ENCODE measurements at places on chromosomes 12 and 14.

- H3K4me3 ChIP-seq, result no peak overlapping the region
- no peak overlapping the region for H3K27ac ChIP-seq
- H3K36me3 ChIP-seq, result peaks cover 1% of the 10 kb centered on the region
- no peaks in the 10 kb centered on the region for H3K4me1 ChIP-seq
- DNase-seq, result no peak
Observed at GRCh38 chr12:49881415-49882247, 22.1 kb downstream of the FAIM2 start.

GRCh38 chr12:101361455-101361854, 46.1 kb downstream of the ARL1 start:
- no peaks in the 10 kb centered on the region for H3K4me1 ChIP-seq
- no peak for DNase-seq
- H3K36me3 ChIP-seq, result peaks cover 44% of the 10 kb centered on the region
- no peak overlapping the region for H3K27ac ChIP-seq
- H3K4me3 ChIP-seq, result no peak overlapping the region

GRCh38 chr12:65496617-65497016, 218.1 kb downstream of the MSRB3 start:
- H3K36me3 ChIP-seq, result no peaks in the 10 kb centered on the region
- no peaks in the 10 kb centered on the region for H3K4me1 ChIP-seq
- H3K27ac ChIP-seq, result no peak overlapping the region
- H3K4me3 ChIP-seq, result no peak overlapping the region
- H3K27me3 ChIP-seq, result peaks cover 12% of the 10 kb centered on the region
- DNase-seq, result no peak

- peaks cover 8% of the 10 kb centered on the region for H3K4me1 ChIP-seq
- H3K36me3 ChIP-seq, result peaks cover 3% of the 10 kb centered on the region
Observed at GRCh38 chr12:130754234-130754901, 38.3 kb upstream of the RIMBP2 start.

DNA sequence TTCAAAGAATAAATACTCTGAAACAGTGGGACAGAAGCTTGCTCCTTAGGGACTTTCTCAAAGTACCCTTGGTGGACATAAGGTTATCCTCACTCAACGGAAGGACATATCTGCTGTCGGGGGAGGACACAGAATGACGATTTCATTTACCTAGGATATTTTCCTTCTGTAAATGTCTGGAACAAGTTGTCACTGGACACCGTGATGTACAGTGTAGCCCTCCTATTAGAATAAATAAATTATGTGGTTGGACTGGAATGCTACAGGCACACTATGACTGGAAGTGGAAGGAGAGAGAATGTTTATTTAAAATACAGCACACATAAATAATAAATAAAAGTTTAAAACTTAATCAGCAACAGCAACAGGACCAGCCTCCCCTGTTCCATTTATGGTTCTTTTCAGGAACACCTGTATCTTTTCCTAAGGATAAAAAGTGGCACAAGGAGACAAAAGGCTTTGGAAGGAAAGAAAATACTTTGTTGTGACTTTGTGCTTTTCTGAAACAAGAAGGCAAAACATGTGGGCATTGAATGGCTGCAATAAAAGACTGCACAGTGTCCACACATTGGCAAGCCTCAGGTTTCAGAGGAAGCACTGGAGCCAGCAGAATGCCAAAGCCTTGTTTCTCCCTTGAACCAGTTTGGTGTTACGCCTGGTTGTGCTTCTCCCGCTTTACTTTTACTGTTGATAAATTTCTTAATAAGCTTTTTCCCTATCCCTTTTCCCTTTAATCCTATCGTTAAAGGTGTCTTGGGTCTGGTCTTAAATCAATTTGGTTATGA, 36.8 kb downstream of the FGD4 start:
- no peaks in the 10 kb centered on the region for H3K36me3 ChIP-seq
- H3K4me1 ChIP-seq, result no peaks in the 10 kb centered on the region
- H3K27me3 ChIP-seq, result peaks cover 31% of the 10 kb centered on the region
- no peak overlapping the region for H3K27ac ChIP-seq

DNA sequence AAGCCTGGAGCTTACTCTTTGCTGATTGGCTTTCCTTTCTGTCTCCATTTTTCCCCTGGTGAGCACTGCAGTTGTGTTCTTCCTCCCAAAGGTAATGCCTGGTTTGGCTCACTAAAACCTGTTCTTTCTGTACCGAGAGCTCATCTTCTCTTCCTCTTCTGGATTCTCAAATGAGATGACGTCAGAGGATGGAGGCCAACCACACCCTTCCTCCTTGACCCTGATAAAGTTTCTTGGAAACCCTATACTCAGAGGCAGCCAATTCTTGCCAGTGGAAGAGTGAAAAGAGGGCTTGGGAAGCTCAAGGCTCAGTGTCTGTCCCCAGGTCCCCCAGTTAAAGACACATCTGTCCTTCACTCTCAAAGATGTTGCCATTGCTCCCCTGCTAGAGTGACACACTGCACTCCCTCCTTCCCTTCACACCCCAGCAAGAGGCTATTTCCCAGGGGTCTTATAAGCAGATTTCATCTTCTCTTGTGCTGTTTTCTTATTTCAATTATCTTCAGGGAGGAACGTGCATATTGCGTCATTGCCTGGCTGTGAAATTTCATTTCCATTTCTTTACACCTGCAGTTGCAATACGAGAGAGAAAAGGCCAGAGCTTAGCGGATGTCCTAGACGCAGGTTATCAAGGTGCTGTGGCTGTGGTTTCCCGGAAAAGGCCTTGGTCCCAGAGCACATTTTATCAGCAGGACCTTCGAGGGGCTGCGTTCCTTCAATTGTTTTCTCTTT, 27.3 kb downstream of the NTF3 start:
- H3K27me3 ChIP-seq, result no peaks in the 10 kb centered on the region
- no peak overlapping the region for H3K27ac ChIP-seq
- H3K4me3 ChIP-seq, result no peak overlapping the region

- peaks cover 9% of the 10 kb centered on the region for H3K27me3 ChIP-seq
- H3K4me3 ChIP-seq, result no peak overlapping the region
- no peak for DNase-seq
Observed at GRCh38 chr14:36069535-36069900, 107.0 kb downstream of the PTCSC3 start.

GRCh38 chr12:124660851-124661250, 93.4 kb upstream of the NCOR2 start:
- peaks cover 33% of the 10 kb centered on the region for H3K27me3 ChIP-seq
- H3K36me3 ChIP-seq, result no peaks in the 10 kb centered on the region
- no peak overlapping the region for H3K27ac ChIP-seq
- no peak for DNase-seq
- no peak overlapping the region for H3K4me3 ChIP-seq

- DNase-seq, result no peak
- H3K4me1 ChIP-seq, result no peaks in the 10 kb centered on the region
- no peak overlapping the region for H3K27ac ChIP-seq
- no peaks in the 10 kb centered on the region for H3K27me3 ChIP-seq
- H3K4me3 ChIP-seq, result no peak overlapping the region
- H3K36me3 ChIP-seq, result peaks cover 3% of the 10 kb centered on the region
Observed at GRCh38 chr12:93006471-93007208, 77.5 kb upstream of the EEA1 start.

DNA sequence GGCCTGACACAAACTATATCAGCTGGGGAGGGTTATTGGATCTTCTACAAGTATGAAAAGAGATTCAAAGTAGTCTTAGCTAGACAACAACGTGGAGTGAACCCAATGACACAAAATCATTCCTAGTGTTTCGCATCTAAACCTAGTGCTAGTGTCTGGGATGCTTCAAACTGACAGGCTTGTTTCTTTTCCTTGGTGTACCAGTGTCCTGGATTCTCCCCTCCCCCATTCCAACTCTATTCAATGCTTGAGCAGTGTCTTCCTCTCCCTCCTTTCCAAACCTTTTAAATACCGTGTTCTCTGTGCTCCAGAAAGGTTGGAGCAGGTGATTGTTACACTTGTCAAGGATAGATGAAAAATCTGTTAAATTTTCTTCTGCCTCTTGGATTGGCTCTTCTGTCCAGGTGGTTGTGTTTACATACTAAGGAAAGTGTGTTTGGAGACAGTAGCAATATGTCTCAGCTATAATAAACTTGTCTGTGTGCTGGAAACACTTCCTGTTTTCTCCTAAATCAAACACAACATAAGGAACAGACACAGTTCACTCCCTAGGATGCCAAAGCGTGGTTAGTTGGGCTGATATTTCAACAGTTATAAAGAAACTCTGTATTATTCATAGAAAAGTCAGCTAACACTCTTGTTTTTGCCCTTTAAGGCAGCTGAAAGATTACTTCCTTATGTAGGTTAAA, 14.4 kb upstream of the GUCY2C start:
- H3K4me1 ChIP-seq, result peaks cover 9% of the 10 kb centered on the region
- peaks cover 79% of the 10 kb centered on the region for H3K27me3 ChIP-seq
- no peak for DNase-seq
- no peak overlapping the region for H3K27ac ChIP-seq
- no peak overlapping the region for H3K4me3 ChIP-seq

DNA sequence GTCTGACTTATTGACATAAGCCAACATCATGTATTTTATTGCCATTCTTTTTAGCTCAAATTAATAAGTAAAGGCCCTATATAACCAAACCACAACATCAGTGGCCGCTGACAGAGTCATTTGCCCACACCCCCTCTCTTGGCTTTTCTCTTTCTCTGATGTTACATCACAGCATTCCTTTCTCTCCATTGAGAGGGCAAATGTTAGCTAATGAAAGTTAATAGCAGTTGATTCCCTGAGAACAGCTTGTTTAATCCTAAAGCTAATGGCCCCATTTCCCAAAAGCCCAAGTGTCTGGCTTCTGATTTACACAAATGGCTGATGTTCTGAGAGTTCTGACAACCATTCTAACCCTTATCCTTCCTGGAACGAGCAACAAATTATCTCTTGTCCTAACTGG, 308.8 kb downstream of the SNAPC1 start:
- H3K27me3 ChIP-seq, result no peaks in the 10 kb centered on the region
- no peak overlapping the region for H3K27ac ChIP-seq
- H3K4me1 ChIP-seq, result peaks cover 6% of the 10 kb centered on the region
- DNase-seq, result no peak
- H3K4me3 ChIP-seq, result no peak overlapping the region

DNA sequence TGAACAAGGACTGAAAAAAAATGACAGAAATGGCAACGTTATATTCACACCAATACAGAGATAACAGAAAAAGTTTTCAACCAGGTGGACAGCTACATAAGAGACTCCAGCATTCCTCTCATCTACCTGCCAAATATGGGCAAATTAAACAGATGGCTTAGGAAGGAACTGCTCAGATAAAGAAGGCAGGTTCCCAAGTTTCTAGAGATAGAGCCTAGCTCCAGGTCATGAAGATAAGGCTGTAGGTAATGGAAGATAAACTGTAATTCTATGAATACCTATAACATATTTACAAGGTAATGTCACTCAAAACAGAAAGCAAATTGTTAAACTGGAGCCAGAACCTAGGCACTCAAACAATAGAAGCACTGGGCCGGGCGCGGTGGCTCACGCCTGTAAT, 42.5 kb downstream of the GIT2 start:
- no peaks in the 10 kb centered on the region for H3K4me1 ChIP-seq
- H3K27me3 ChIP-seq, result no peaks in the 10 kb centered on the region
- no peak overlapping the region for H3K27ac ChIP-seq
- peaks cover 81% of the 10 kb centered on the region for H3K36me3 ChIP-seq
- H3K4me3 ChIP-seq, result no peak overlapping the region

GRCh38 chr12:33536431-33536830, 96.8 kb upstream of the SYT10 start:
- H3K27me3 ChIP-seq, result no peaks in the 10 kb centered on the region
- H3K4me3 ChIP-seq, result no peak overlapping the region
- H3K4me1 ChIP-seq, result no peaks in the 10 kb centered on the region
- no peak for DNase-seq

- H3K36me3 ChIP-seq, result no peaks in the 10 kb centered on the region
- DNase-seq, result no peak
- H3K27ac ChIP-seq, result no peak overlapping the region
- no peaks in the 10 kb centered on the region for H3K27me3 ChIP-seq
- no peaks in the 10 kb centered on the region for H3K4me1 ChIP-seq
- no peak overlapping the region for H3K4me3 ChIP-seq
Observed at GRCh38 chr12:97552410-97553121, 90.0 kb downstream of the RMST start.

GRCh38 chr12:51815571-51815970, 32.9 kb downstream of the FIGNL2 start:
- DNase-seq, result no peak
- peaks cover 1% of the 10 kb centered on the region for H3K36me3 ChIP-seq
- H3K27ac ChIP-seq, result peak overlapping the region; percentile 89
- peaks cover 17% of the 10 kb centered on the region for H3K4me1 ChIP-seq

GRCh38 chr12:71652656-71653055, 11.0 kb downstream of the ZFC3H1 start:
- H3K27ac ChIP-seq, result no peak overlapping the region
- no peak for DNase-seq
- H3K4me1 ChIP-seq, result peaks cover 30% of the 10 kb centered on the region
- peaks cover 32% of the 10 kb centered on the region for H3K36me3 ChIP-seq
- no peak overlapping the region for H3K4me3 ChIP-seq

DNA sequence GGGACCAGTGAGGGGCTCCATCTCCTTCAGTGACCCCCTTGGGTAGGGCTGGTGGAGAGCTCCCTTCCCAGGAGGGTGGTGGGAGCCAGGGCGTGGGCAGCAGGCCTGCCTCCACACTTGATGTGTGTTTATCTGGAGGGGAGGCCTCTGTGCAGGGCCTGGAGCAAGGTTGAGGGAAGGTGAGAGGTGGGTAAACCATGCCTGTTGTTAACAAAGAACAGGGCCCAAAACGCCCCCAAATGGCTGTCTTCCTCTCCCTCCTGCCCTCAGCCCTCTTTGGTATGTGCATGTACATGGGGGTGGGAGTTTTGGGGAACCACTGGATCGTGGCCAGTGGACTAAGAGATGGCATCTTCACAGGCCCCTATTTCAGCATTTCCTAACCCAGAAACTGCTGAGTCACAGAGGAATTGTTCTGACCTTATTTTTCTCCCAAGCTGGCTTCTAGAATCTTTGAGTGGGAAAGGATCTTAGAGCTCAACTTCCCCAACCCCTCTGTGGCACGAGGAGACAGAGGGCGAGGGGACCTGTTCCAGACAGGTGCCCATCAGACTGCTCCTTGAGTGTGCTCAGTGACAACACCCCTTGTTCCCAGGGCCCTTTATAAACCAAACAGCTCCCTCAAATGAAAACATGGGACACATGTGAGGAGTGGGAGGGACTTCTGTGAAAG, 3.6 kb downstream of the SLC48A1 start:
- peak overlapping the region; percentile 51 for H3K27ac ChIP-seq
- H3K4me1 ChIP-seq, result peaks cover 22% of the 10 kb centered on the region
- H3K36me3 ChIP-seq, result peaks cover 5% of the 10 kb centered on the region

DNA sequence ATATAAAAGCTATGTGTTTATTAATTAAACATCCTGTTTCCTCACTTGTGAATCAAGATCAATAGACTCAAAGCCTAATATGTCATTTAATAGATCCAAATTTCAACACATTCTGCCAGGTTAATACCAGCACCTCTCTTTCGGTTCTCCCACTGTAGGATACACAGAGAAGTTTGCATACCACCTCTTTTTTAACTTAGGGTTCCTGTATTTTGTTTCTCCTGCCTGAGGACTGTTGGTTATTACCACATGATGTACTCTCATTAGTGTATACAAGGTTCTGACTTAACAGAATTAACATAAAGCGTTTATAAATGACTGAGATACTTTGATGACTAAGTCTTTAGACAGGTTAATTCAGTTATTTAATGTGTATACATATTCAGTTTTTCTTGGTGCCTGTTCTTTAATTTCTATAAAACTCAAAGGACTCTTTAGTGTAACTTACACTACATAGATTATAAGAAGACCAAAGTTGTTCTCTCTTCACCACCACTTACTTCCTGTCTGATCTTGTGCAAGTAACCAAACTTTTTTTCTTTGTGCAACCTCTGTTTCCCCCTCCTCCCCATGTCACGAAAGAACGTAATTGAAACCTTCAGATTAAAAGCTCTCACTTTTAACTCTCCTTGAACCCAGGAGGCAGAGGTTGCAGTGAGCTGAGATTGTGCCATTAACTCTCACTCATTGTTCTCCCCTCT, 89.8 kb upstream of the DNM1L start:
- no peak overlapping the region for H3K27ac ChIP-seq
- H3K36me3 ChIP-seq, result no peaks in the 10 kb centered on the region
- no peak for DNase-seq

Measured in central memory CD8-positive, alpha-beta T cell (primary cell).